ENCODE measurements at places on chromosomes 1 and 21. TPM values are rescaled to one million over a fixed set of nuclear protein-coding genes. Genes with fewer than 3 reads are reported as not detected.

CHRM3 gene
- not detected for total RNA-seq

GPR153 gene
- 7.2 TPM for total RNA-seq

HOOK1 gene
- not detected for total RNA-seq

EDARADD gene
- 1.7 TPM for total RNA-seq

SPRR1A gene
- total RNA-seq = not detected

TARS2 gene
- total RNA-seq = 19.6 TPM

TAF1A gene
- 3.4 TPM for total RNA-seq

GBP4 gene
- 0.58 TPM for total RNA-seq

ALX3 gene
- total RNA-seq = not detected

SPRR2B gene
- total RNA-seq = not detected

NTRK1 gene
- total RNA-seq = not detected

TNNI3K gene
- total RNA-seq = 1.2 TPM

PGLYRP3 gene
- not detected for total RNA-seq

CLDN17 gene
- total RNA-seq = not detected

AMPD1 gene
- not detected for total RNA-seq

GFI1 gene
- 0.18 TPM for total RNA-seq

PEAR1 gene
- total RNA-seq = 17.9 TPM

CLEC20A gene
- total RNA-seq = 1.4 TPM

TMPRSS15 gene
- not detected for total RNA-seq

ACADM gene
- 28.8 TPM for total RNA-seq

KCNE2 gene
- not detected for total RNA-seq

MTARC2 gene
- total RNA-seq = 1.2 TPM

KMO gene
- not detected for total RNA-seq

PTPN7 gene
- total RNA-seq = not detected

GPR3 gene
- 0.86 TPM for total RNA-seq

VANGL1 gene
- total RNA-seq = 12.7 TPM

TMEM61 gene
- total RNA-seq = not detected

SLC16A4 gene
- 37.5 TPM for total RNA-seq
